Thymus (tissue), 14 donors: ENCODE measurements at places on chromosomes 7 and 10. TPM values are rescaled to one million over a fixed set of nuclear protein-coding genes. Genes with fewer than 3 reads are reported as not detected.

Gene ZNF488
- polyA plus RNA-seq, result 0.23 TPM

GRCh38 chr7:117950601-117951260 lies 77.5 kb upstream of the CTTNBP2 start:
- DNase-seq, result no peak
- no peaks in the 10 kb centered on the region for H3K4me1 ChIP-seq
- H3K27me3 ChIP-seq, result no peaks in the 10 kb centered on the region
- H3K27ac ChIP-seq, result no peak overlapping the region
- H3K4me3 ChIP-seq, result no peak overlapping the region
- H3K36me3 ChIP-seq, result no peaks in the 10 kb centered on the region

- H3K36me3 ChIP-seq, result no peaks in the 10 kb centered on the region
- no peak overlapping the region for H3K4me3 ChIP-seq
- H3K27ac ChIP-seq, result no peak overlapping the region
- DNase-seq, result no peak
- no peaks in the 10 kb centered on the region for H3K4me1 ChIP-seq
Observed at GRCh38 chr10:118865998-118866693, 111.4 kb upstream of the CACUL1 start.

GRCh38 chr10:101130984-101131961 lies at the start of gene TLX1:
TSS of gene TLX1 (plus strand) at chr10:101131300. CDS start at chr10:101131542, 242 bp downstream.
- H3K4me3 ChIP-seq, result no peak within 1 kb of the TSS
- H3K36me3 ChIP-seq, result no peaks in the 10 kb centered on the region
- H3K27ac ChIP-seq, result no peak within 1 kb of the TSS
- peaks cover 6% of the 10 kb centered on the region for H3K4me1 ChIP-seq

GRCh38 chr7:18018296-18019215 lies 9.1 kb downstream of the PRPS1L1 start:
- no peaks in the 10 kb centered on the region for H3K36me3 ChIP-seq
- H3K27ac ChIP-seq, result no peak overlapping the region
- no peaks in the 10 kb centered on the region for H3K27me3 ChIP-seq
- no peak for DNase-seq

- H3K4me1 ChIP-seq, result no peaks in the 10 kb centered on the region
- H3K4me3 ChIP-seq, result no peak overlapping the region
- no peak overlapping the region for H3K27ac ChIP-seq
- H3K36me3 ChIP-seq, result no peaks in the 10 kb centered on the region
- H3K27me3 ChIP-seq, result no peaks in the 10 kb centered on the region
Observed at GRCh38 chr10:47159361-47160260, 140.4 kb upstream of the GDF10 start.

DNA sequence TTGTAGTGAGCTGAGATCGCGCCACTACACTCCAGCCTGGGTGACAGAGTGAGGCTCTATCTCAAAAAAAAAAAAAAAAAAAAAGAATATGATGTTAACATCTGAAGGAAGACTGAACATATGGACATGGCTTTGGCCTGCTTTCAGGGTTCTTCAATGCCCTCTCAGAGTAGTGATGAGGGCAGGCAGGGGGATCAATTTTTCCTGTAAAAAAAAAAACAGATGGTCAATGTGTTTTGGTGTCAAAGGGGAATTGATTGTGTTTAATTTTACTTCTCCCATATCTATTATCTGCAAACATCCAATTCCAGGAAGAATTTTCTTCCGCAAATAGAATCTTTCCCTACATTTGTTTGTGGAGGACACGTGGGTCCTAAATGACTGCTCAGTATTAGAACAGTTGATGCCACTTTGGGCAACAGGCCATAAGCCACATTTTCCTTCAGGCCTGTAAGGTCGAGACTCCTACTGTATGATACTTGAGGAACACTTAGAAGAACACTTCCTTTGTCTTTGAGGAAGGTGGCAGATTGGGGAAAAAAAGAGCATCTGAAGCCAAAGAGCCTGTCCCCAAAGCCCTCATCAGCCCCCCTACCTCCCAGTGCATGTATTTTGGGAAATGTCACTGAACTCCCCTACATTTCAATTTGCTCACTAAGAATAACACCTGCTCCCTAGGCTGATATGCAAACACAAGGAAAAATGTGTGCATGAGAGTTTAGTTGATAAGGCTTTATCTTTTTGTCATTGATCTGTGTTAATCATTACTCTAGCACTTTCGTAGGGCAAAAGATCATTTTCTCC lies 28.3 kb downstream of the MGAM2 start:
- no peaks in the 10 kb centered on the region for H3K36me3 ChIP-seq
- DNase-seq, result no peak
- H3K4me1 ChIP-seq, result no peaks in the 10 kb centered on the region
- H3K27ac ChIP-seq, result no peak overlapping the region

GRCh38 chr7:36057323-36057722 lies 95.7 kb upstream of the EEPD1 start:
- no peak for DNase-seq
- no peaks in the 10 kb centered on the region for H3K36me3 ChIP-seq
- H3K4me3 ChIP-seq, result no peak overlapping the region
- H3K27ac ChIP-seq, result no peak overlapping the region
- no peaks in the 10 kb centered on the region for H3K27me3 ChIP-seq

GRCh38 chr7:44374007-44374763 lies 48.8 kb upstream of the CAMK2B start:
- DNase-seq, result no peak
- no peak overlapping the region for H3K4me3 ChIP-seq
- H3K27ac ChIP-seq, result no peak overlapping the region
- H3K4me1 ChIP-seq, result no peaks in the 10 kb centered on the region
- no peaks in the 10 kb centered on the region for H3K36me3 ChIP-seq

GRCh38 chr7:124712017-124712416 lies 53.6 kb downstream of the GPR37 start:
- H3K36me3 ChIP-seq, result no peaks in the 10 kb centered on the region
- H3K27me3 ChIP-seq, result no peaks in the 10 kb centered on the region
- H3K27ac ChIP-seq, result no peak overlapping the region
- H3K4me1 ChIP-seq, result no peaks in the 10 kb centered on the region
- DNase-seq, result no peak

DNA sequence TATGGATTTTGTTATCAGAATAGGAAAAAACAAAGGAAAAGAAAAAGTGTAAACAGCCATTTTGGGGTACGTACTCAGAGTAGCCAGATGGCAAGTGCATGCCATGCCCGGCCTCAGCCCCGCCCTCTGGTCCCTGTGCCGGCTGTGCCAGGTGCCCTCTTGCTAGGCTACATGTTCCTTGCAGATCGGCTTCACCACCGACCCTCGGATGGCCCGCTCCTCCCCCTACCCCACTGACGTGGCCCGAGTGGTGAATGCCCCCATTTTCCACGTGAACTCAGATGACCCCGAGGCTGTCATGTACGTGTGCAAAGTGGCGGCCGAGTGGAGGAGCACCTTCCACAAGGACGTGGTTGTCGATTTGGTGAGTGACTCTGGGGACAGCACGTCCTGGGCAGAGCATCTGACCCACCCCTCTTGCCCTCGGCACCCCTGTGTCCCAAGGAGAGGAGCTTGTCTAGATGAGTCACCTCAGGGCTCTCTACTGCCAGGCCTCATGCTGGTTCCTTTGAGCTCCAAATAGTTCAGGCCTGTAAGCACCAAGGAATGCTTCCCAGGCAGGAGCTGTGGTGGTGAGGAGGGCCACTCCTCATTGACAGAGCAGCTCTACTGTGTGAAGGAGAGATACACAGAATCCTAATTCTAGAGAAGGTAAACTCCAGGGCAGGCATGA lies 54.9 kb upstream of the ZMIZ2 start:
- peaks cover 59% of the 10 kb centered on the region for H3K36me3 ChIP-seq
- no peaks in the 10 kb centered on the region for H3K4me1 ChIP-seq
- no peak overlapping the region for H3K27ac ChIP-seq
- H3K4me3 ChIP-seq, result no peak overlapping the region
- no peaks in the 10 kb centered on the region for H3K27me3 ChIP-seq
- no peak for DNase-seq

DNA sequence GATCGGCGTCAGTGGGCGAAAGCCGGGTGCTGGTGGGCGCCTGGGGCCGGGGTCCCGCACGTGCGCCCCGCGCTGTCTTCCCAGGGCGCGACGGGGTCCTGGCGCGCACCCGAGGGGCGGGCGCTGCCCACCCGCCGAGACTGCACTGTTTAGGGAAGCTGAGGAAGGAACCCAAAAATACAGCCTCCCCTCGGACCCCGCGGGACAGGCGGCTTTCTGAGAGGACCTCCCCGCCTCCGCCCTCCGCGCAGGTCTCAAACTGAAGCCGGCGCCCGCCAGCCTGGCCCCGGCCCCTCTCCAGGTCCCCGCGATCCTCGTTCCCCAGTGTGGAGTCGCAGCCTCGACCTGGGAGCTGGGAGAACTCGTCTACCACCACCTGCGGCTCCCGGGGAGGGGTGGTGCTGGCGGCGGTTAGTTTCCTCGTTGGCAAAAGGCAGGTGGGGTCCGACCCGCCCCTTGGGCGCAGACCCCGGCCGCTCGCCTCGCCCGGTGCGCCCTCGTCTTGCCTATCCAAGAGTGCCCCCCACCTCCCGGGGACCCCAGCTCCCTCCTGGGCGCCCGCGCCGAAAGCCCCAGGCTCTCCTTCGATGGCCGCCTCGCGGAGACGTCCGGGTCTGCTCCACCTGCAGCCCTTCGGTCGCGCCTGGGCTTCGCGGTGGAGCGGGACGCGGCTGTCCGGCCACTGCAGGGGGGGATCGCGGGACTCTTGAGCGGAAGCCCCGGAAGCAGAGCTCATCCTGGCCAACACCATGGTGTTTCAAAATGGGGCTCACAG lies 1.1 kb downstream of the EGFR start:
- H3K4me3 ChIP-seq, result peak overlapping the region; percentile 20
- H3K27me3 ChIP-seq, result peaks cover 55% of the 10 kb centered on the region
- no peaks in the 10 kb centered on the region for H3K4me1 ChIP-seq
- H3K36me3 ChIP-seq, result no peaks in the 10 kb centered on the region
- peak overlapping the region; percentile 51 for H3K27ac ChIP-seq

Gene RTKN2
- polyA plus RNA-seq, result 6.2 TPM

Gene GNG11
- polyA plus RNA-seq, result 28.6 TPM

Gene LIPF
- 1.0 TPM for polyA plus RNA-seq

- H3K27ac ChIP-seq, result no peak overlapping the region
- H3K4me3 ChIP-seq, result no peak overlapping the region
- no peaks in the 10 kb centered on the region for H3K27me3 ChIP-seq
- no peaks in the 10 kb centered on the region for H3K36me3 ChIP-seq
- DNase-seq, result no peak
Observed at GRCh38 chr10:131271195-131271880, 40.2 kb downstream of the TCERG1L start.

- H3K4me1 ChIP-seq, result no peaks in the 10 kb centered on the region
- no peaks in the 10 kb centered on the region for H3K36me3 ChIP-seq
- H3K4me3 ChIP-seq, result no peak overlapping the region
- no peak overlapping the region for H3K27ac ChIP-seq
- no peak for DNase-seq
Observed at GRCh38 chr7:90850471-90850870, 254.3 kb downstream of the CDK14 start.

Gene OGDHL
- 1.9 TPM for polyA plus RNA-seq

DNA sequence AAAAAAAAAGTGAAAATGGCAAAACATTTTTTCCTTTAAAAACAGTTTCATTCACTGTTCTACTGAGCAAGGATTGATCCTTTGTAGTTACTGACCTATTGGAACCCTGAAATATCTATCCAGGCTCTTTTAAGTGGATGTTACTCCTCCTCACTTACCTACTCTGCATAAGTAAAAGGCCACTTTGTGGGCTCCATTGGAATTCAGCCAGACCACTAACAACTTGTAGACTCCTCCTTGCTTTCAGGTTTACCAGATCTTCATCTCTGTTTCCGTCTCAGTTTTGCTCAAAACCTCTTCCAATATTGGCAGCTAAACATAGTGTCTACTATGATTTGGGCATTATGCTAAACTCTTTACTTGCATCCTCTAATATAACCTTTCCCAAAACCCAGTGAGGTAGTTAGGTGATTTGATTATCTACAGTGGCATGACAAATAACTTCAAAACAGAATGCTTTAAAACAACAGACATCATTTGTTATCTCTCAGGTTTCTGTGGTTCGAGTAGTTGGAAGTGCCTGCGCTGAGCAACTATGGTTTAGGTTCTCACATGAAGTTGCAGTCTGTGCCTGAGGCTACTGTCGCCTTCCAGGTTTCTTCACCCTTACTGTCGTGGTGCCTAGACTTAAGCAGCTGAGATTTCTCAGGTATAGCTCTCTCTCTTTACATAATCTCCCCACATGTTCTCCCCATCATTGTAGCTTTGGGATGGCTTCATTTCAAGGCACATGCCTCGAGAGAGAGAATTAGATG lies 698.2 kb downstream of the REEP3 start:
- no peaks in the 10 kb centered on the region for H3K4me1 ChIP-seq
- H3K36me3 ChIP-seq, result no peaks in the 10 kb centered on the region
- H3K27me3 ChIP-seq, result no peaks in the 10 kb centered on the region

DNA sequence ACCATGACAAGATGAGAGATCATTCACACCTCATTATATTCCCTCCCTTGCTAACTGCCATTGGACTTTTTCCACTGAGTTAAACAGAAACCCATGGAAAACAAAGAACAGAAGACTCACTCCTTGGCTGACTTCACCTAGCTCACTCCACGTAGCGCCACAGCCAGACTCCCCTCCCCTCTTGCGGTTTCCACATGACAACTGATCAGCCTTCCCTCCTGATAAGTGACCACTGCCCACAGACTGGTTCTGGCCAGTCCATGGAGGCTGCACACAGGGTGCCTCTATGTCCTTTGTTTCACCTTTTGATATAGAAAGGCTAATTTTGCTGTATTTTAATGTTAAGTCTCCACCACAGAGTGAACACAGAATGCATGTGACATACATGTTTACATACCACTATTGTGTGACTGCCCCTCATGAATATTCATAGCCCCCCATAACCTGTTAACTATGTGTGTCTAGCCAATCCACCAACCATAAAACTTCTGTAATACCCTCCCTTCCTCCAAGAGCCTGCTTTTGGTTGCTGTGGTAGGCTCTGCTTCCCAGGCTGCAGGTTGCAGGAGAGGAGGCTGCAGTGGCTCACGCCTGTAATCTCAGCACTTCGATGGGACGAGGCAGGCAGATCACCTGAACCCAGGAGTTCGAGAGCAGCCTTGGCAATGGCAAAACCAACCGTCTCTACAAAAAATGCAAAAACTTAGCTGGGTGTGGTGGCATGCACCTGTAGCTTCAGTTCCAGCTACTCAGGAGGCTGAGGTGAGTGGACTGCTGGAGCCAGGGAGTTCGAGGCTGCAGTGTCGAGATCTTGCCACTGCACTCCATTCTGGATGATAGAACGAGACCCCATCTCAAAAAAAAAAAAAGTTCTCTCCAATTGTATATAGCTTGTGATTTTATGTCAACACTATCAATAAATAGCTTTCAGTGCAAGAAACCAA lies 10.0 kb upstream of the IFIT5 start:
- no peaks in the 10 kb centered on the region for H3K27me3 ChIP-seq
- no peak overlapping the region for H3K4me3 ChIP-seq
- no peaks in the 10 kb centered on the region for H3K4me1 ChIP-seq
- no peak for DNase-seq
- H3K36me3 ChIP-seq, result no peaks in the 10 kb centered on the region

Gene ODAD2
- 0.23 TPM for polyA plus RNA-seq

Gene AGR3
- polyA plus RNA-seq, result 1.3 TPM

Gene WNT8B
- 0.18 TPM for polyA plus RNA-seq

Gene MEST
- 15.8 TPM for polyA plus RNA-seq

Gene MARVELD1
- 14.2 TPM for polyA plus RNA-seq
